Posterior vena cava (tissue), 2 donors: ENCODE measurements at places on chromosomes 16 and 17. TPM values are rescaled to one million over a fixed set of nuclear protein-coding genes. Genes with fewer than 3 reads are reported as not detected.

The KRT33A gene
- total RNA-seq, result not detected

The CDH5 gene
- total RNA-seq, result 43.1 TPM

The VAT1L gene
- 0.23 TPM for total RNA-seq

The PGS1 gene
- total RNA-seq, result 33.7 TPM

The PPL gene
- total RNA-seq, result 24.1 TPM

The USP31 gene
- 13.0 TPM for total RNA-seq

The AATK gene
- 3.3 TPM for total RNA-seq

The HS3ST3A1 gene
- total RNA-seq, result 0.28 TPM

The RAB11FIP4 gene
- 1.0 TPM for total RNA-seq

The NPIPA2 gene
- total RNA-seq, result 3.4 TPM

The ITGB4 gene
- 46.6 TPM for total RNA-seq

The ODAD4 gene
- 1.2 TPM for total RNA-seq

The TNFRSF13B gene
- total RNA-seq, result not detected

DNA sequence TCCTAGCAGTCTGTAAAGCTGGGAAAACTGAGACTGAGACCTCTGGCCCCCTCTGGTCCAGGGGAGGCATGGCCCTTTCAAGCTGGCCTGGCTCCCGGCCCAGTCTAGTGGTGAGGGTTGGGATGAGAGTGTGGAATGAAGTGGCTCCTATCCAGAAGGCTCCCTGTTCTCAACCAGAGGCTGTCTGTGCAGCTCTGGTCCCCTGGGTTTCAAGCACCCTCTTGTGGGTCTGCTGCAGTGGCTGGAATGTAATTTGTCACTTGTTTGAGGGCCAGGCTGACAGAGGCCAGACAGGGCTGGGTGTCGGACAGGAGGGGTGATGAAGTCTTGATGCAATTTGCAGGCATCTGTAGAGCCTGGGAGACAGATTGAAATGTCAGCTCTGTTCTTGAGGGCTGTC lies 22.1 kb upstream of the PHF12 start:
- no peak for DNase-seq

GRCh38 chr17:43579566-43580140 lies 33.5 kb upstream of the ETV4 start:
- no peak for DNase-seq

GRCh38 chr17:81392909-81393654 lies 2.2 kb upstream of the BAHCC1 start:
- no peak for DNase-seq

DNA sequence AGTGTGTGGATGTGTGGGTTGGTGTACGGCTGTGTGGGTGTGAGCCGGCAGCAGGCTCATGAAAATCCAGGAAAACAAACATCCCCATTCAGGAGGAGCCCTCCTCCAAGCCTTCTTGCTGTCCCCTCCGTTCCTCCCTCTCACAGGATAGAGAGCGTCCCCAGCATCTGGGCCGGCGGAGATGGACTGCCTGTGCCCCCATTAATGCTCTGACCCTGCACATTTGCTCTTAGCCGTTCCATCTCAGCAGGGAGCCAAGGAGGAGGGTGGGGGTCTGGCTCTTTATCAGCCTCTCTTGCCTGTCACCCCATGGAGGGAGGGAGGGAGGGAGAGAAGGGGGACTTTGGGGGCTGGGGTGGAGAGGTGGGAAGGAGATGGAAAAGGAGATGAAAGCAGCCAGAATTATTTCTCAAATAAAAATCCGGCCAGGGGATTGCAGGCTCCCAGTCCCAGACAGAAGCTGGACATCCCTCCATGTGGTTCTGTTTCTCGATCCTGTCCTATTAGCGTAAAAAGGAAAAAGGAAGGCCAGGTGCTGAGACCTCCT lies 240.0 kb upstream of the ZFHX3 start:
- no peak for DNase-seq

DNA sequence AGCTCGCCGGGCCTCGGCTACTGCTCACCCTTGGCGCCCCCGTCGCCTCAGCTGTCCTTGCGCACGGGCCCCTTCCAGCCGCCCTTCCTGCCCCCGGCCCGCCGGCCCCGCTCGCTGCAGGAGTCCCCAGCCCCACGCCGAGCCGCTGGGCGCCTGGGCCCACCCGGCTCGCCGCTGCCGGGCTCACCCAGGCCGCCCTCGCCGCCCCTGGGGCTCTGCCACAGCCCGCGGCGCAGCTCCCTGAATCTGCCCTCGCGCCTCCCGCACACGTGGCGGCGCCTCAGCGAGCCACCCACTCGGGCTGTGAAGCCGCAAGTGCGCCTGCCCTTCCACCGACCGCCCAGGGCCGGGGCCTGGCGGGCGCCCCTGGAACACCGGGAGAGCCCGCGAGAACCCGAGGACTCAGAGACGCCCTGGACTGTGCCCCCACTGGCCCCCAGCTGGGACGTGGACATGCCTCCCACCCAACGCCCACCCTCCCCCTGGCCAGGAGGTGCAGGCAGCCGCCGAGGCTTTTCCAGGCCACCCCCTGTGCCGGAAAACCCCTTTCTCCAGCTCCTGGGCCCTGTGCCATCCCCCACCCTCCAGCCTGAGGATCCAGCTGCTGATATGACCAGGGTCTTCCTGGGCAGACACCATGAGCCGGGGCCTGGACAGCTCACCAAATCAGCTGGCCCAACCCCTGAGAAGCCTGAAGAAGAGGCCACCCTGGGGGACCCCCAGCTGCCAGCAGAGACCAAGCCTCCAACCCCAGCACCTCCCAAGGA lies 12.8 kb downstream of the MYO15A start:
- DNase-seq, result no peak

GRCh38 chr17:59746849-59747445 lies 39.5 kb downstream of the VMP1 start:
- DNase-seq, result no peak

GRCh38 chr17:17831208-17832031 lies 5.4 kb downstream of the SREBF1 start:
- DNase-seq, result no peak

GRCh38 chr17:11644265-11645212 lies 46.3 kb downstream of the DNAH9 start:
- DNase-seq, result no peak

- DNase-seq, result peak; percentile 26
These were observed 20.7 kb upstream of the MYLK3 start for GRCh38 chr16:46768809-46769208.

GRCh38 chr17:69960755-69961154 lies 114.3 kb upstream of the KCNJ16 start:
- no peak for DNase-seq

- no peak for DNase-seq
These were observed 104.6 kb downstream of the SEC14L1 start for GRCh38 chr17:77245162-77245926.

DNA sequence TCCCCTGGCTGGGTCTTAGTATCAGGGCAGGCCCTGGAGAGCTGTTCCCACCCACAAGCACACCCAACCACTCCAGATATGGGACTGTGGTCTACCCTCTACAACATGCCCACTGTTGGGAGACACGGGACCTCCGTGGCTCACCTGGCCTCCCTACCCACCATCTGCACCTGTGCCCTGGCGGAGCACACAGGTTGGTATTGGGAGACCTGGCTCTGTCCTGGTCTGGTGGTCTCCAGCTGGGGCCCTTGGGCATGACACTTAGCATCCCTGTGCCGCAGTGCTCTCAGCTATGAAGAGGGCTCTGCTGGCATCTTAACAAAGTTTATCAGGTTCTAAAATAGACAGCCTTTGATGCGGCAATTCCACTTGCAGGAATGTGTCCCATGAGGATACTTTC lies 5.8 kb downstream of the C16orf95 start:
- DNase-seq, result no peak

- DNase-seq, result no peak
These were observed 21.2 kb downstream of the ARHGAP17 start for GRCh38 chr16:24993722-24994686.

GRCh38 chr16:20911361-20911760 lies 10.8 kb downstream of the LYRM1 start:
- DNase-seq, result no peak

DNA sequence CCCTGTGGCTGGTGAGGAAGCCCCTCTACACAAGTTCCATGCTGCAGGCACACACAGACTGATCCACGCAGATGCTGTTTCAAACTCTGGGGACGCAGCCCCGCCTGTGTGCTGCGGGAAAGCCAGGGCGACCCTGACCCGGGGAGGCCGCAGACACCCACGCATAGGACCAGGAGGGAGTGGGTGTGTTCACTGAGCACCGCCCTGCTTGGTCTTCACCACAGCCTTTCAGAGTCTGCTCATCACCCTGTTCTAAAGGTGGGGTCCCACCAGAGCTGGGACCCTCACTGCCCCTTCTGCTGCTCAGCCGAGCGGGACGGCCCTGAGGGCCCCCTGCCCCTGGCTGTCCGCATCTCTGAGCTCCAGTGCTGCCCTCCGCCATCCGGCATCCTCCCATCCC lies 7.5 kb downstream of the TSPAN10 start:
- DNase-seq, result no peak

GRCh38 chr16:16014329-16015224 lies 65.2 kb downstream of the ABCC1 start:
- peak; percentile 83 for DNase-seq

- no peak for DNase-seq
These were observed 20.1 kb downstream of the COX11 start for GRCh38 chr17:54948380-54948779.

- DNase-seq, result no peak
These were observed 414.1 kb upstream of the GOT2 start for GRCh38 chr16:59148056-59148768.

DNA sequence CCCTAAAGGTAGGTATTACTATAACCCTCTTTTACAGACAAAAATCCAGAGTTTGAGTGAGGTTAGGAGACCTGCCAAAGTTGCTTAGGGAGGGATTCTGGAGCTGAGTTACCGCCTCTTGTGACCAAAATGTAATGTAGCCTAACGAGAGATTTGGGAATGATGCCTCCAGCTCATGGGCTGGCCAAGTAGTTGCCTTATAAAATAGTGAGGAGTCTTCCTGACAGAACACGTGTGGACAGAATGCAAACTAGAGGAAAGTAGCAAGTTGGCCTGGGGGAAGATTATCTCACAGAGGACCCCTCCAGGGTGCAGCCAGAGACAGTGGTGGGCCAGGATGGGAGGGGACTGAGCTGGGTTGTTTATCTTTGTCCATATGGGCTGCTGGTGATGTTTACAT lies 543.7 kb upstream of the CDH11 start:
- DNase-seq, result no peak

DNA sequence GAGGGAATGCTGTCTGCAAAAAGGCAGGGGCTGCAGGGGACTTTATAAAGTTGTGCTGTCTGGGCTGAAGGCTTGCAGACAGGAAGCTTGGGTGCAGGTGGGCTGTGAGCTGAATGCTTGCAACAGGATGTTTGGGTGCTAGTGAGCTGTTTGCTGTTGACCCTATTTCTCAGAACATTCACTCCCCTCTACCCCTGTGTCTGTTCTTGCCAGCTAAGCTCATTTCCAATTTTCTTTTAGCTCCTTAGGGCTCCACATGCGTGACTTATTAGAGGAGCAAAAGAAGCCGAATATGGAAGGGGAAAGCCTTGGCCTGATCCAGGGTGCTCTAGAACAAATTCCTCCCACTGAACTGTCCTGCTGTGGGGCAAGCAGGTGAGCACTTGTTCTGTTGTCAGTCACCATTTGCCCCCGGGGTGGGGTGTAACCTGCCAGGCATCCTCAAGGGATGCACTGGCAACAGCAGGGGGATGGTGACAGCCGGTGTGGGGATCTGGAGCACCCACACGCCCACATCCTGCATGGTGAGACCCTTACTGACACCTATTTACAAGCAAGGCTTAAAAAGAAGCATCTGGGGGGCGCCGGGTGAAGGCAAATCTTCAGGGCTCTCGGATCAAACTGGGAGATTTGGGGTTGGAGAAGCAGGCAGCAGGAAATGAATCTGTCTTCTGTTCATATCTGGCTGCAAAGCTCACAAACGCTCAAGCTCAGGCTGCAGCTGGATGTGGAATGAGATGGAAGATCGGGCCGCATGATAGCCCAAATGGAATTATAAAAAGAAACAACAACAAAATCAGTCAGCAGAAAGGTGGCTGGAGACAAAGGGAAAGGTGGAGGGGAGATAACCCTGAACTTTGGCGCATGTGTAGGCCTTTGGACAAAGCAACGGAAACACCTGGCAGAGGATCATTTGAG lies 21.1 kb upstream of the NUP93 start:
- no peak for DNase-seq

- DNase-seq, result no peak
These were observed 26.7 kb downstream of the SRCIN1 start for GRCh38 chr17:38579083-38579480.

GRCh38 chr17:6713918-6714271 lies 726 bp upstream of the SLC13A5 start:
- no peak for DNase-seq

- DNase-seq, result no peak
These were observed at the start of gene HBM for GRCh38 chr16:165539-166374. Gene HBM (plus strand): TSS chr16:165978. CDS start chr16:165998, 20 bp downstream.

DNA sequence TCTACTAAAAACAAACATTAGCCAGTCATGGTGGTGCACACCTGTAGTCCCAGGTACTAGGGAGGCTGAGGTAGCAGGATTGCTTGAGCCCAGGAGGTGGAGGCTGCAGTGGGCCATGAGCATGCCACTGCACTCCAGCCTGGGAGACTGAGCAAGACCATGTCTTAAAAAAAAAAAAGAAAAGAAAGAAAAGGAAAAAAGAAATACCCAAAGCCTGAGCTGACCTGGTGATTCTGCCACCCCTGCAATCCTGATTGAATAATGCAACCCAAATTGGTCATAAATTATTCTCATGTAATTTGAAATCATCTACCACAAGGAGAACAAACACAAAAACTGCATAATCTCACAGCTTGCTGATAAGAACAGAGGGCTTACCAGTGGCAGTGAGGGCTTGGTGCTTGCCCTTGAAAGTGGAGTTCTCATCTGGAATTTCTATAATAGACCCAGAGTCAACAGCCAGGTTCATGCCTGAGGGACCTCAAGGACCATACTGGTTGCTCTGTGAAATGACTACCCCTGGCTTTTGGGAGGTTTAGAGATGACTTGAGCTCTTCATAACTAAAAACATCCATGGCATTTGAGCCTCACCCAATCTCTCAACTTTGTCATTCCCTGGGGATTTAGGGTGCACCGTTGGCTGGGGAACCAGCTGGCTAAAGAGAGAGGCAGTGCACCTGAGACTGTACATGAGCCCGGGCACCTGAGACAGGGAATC lies 35.4 kb upstream of the TMC5 start:
- no peak for DNase-seq

DNA sequence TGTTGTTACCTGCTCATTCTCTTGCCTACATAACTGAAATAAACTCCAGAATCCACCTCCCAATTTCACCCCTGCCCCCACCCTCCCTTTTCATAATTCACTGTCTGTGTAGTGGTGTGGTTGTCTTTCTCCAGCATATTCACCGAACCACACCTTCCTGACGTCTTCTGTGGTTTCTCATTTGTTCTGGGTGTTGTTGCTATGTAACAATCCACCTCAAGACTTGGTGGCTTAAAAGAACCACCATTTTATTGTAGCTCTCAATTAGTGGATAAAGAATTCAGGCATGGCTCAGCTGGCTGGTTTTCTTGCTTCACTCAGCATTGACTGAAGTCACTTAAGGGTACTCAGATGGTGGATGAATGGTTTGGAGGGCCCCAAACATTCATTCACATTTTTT lies 229.8 kb downstream of the MAF start:
- DNase-seq, result no peak

GRCh38 chr17:43713494-43714162 lies 45.0 kb downstream of the SOST start:
- no peak for DNase-seq

- no peak for DNase-seq
These were observed 160.9 kb upstream of the CDH5 start for GRCh38 chr16:66205287-66206231.

- DNase-seq, result no peak
These were observed 11.6 kb downstream of the ZSCAN10 start for GRCh38 chr16:3087243-3088235.

GRCh38 chr16:49277386-49277742 lies 4.3 kb downstream of the CBLN1 start:
- DNase-seq, result no peak
